Activated effector memory CD4-positive, alpha-beta T cell treated with Interleukin-2 at 50 U/mL for 16 hours (primary cell): ENCODE measurements at places on chromosomes 2 and 18.

DNA sequence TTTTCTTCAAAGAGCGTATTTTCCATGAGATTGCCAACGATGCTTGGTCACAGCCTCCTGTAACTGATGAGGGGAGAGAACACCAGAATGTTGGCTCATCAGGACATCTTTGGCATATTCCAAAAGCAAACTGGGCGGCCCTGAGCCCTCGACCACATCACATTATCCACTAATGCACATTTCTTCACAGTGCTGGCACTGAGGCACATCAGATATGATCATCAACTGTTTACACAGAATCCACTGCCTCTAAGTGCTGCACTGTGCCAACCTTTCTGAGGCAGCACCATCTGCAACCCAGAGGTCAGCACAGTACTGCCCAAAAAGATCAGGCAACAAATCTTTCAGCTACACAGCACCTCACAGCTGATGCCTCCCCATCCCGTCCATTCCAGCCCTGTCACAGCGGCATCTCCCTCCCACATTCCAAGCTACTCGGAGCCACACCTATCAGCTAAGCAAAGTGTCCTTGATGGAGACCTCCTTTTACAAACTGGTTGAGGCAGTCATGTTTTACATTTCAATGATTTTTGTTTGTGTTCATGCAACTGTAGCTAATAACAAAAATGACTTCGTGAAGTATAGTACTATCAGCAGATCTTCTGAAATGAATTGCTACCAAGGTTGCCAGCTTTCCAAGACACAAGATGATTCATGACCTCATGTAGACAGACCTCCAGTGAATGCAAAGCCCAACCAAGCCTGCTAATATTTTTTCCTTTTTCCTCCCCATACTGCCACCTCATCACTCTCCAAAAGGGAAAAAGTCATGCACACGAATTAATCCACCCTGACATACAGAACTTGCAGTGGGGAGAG, 32.3 kb downstream of the MYO5B start:
- no peak for DNase-seq

DNA sequence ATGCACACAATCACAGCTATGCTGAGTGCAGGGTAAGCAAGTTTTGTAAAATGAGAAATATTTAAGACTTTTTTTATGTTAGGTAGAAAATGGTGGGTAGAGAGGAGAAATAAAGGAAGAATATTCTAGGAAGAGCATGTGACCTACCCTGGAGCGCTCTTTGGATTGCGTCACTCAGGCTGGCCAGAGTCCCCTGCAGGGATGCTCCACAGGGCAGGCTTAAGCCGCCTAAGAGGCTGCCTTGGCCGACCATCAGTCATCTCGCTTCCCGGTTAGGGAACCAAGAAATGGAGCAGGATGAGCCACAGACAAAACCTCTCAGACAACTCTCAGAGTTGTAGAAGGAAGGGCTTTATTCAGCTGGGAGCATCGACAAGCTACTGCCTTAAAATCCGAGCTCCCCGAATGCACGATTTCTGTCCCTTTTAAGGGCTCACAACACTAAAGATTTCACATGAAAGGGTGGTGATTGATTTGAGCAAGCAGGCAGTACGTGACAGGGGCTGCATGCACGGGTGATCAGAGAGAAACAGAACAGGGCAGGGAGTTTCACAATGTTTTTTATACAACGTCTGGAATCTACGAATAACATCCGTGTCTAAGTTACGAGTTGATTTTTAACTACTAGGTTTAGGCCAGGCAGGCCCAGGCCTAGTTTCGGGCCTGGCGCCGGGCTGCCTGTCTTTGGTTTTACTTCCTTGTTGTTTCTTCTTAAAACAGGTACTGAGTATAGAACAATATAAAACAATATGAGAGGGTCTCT, 1072.0 kb downstream of the CBLN2 start:
- no peak for DNase-seq

DNA sequence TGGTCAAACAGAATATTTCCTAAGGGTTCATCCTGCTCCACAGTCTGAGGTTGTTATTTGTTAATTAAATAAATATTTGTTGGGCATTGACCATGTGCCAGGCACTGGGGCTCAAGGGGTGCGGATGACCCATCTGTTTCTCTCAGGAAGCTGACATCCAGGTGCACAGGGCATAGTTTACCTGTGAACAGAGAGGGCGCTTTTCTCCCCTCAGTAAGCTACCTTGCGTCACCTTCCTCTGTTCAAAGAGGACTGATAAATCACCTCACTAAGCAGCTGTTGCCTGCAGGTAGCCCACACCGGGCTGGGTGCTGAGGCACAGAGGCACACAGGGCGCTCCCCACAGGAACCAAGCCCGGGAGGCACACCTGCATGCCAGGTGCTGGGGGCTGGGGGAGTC, 41.6 kb downstream of the SH3RF3 start:
- DNase-seq, result no peak

DNA sequence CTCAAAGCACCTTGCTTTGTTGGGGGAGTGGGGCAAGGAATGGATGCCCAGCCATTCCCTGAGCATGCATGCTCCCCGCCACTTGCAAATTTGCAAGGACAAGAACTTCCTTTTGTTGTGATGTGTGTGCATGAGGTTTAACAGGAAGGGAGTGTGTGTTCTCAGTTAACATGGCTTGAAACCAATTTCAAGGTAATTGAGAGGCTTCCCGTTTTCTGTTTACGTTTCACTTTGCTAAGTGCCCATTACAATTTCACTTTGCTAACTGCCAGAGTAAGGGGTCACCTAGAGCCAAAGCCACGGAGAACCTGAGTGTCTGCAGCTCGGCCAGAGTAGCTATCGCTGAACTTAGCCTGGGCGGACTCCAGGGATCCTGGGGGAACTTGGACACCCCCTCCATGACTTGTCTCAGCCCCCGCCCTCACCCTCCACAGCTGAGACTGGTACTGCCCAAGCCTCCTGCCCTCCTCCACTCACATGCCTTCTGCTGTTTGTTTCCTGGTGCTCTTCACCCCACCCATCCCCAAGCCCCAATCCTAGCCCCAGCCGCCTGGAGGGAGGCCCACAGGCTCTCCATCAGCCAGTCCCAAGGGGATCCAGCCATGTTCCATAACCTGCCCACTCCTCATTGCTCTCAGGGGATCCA, 53.6 kb upstream of the LAPTM4A start:
- DNase-seq, result no peak

DNA sequence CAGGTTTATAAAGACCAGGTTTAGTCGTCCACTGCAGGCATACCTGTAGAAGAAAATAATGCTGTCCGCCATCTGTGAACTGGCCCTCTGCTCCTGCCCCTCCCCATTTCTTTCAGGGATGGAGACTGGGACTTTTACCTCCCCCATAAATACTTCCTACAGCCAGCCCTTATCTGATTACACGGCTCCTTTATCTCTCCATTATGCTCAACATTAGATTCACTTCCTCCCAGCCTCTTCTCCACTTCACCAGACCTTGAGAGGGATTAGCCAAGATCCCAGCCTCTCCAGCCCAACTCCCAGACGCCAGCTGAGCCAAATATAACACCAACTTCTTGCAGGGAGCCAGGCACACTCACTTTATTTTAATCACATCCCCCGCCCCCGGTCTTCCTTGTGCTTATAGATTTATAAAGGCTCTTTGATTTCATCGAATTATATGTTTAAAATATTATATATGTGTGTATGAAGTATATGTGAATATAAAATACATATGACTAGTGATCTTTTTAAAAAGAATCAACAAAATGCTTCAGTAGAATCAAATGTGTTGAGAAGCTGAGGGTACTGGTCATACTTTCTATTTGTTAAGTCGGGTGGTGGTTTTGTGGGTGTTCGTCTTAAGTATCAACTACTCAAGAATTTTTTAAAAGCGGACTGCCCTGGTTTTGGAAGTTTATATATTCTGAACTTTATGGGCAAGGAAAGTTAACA, 81.0 kb downstream of the SPRED2 start:
- DNase-seq, result no peak

DNA sequence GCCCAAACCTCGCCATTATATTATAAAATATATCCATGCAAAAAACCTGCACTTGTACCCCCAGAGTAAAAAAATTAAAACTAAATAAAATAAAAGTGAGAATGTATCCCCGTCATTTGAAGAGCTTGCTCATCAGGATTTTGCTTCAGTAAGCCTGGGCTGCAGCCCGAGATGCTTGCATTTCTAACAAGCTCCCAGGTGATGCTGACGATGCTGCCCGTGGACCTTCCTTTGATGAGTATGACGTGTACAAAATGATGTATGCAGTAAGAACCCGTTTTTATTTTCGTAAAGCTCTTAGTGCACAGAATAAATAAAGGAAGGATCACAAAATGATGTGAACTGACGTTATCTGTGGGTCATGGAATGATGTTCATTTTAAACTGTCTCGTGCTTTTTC, 63.5 kb downstream of the CRACDL start:
- no peak for DNase-seq

DNA sequence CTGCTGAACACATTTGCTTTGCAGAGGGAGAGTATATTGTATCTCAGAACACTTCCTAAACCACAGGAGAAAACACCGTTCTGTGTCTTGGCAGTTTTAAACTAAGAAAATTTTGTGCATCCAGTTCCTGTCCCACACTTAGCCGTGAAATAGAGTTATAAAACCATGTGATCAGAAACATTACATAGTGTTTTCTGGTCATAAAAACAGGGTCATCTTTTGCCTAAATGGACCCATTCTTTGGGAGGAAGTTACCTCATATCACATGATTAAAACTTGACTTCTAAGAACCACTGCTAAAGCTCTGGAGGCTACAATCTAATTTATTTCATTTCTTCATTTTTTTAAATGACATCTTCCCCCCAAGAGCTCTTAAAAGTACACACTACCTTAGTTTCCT, 138.7 kb downstream of the PAX3 start:
- DNase-seq, result no peak

DNA sequence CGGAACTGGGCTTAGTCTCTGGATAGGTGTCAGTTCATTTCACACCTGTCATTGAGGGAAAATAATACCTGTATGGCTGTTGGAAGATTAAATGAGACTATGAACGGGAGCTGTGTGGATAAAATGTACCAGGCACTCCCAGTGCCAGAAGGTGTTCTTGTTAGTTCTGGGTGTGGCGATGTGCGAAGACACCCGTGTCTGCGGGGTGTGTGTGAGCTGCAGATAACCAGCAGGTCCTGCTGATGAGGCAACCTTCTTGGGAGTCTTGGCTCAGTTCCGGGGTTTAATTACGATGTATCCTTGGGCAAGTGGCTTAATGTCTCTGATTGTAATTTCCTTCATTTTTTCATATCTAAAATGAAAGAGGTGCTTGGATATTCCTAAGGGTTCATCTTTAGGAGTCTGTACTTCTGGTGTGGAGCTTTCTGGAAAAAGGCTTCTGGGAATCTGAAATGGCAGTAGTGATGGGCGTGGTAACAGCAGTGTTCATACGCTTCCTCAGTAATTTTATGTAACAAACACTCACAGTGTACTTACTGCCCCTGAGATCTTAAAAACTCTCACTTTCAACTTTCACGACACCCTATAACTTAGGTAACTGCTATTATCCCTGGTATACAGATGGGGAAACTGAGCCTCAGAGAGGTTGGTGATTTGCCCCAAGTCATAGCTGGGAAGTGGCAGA, 35.0 kb downstream of the NEDD4L start:
- DNase-seq, result no peak

DNA sequence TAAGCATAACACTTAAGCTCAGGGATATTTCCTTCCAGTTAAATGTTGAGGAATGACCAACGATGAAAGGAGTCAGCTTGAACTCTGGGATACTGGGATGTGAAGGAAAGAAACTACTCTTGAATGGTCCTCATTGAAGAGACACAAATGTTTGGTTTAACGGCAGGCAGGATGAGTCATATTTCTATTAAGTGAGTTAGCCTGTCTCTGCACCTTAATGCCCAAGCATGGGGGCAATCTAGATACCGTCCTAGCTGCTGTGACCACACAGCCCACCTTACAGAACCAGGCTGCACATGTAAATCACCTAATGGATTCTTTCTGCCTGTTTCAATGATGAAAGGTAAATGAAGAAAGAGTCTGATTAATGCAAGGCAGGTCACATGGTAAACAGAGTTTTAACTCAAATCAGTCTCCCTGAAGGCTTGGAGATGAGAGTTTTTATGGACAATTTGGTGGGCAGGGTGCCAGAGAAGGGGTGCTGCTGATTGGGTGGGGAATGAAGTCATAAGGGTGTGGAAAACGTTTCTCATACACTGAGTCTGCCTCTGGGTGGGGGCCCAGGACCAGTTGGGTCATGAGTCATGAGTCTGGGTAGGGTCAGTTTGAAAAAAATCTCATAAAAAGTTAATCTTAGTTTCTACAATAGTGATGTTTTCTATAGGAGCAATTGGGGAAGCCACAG, 144.6 kb upstream of the MMADHC start:
- DNase-seq, result no peak

DNA sequence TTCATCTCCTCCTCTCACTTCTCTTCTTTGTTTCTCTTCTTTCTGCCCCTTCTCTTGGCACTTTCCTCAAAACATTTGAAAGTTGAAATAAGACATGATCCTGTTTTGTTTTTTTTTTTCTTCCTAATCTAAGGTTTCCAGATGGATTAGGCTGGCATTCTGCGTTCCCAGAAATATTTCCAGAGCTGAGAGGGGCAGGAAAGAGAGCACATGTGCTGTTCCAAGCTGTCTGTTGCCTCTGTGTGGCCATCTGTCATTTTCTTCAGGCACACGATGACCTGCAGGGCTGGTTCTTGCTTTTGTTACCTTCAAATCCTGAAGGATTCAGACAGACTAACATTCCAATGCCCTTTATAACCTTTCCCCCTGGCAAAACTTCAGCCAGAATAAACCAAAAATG, 142.9 kb downstream of the RNF144A start:
- no peak for DNase-seq

DNA sequence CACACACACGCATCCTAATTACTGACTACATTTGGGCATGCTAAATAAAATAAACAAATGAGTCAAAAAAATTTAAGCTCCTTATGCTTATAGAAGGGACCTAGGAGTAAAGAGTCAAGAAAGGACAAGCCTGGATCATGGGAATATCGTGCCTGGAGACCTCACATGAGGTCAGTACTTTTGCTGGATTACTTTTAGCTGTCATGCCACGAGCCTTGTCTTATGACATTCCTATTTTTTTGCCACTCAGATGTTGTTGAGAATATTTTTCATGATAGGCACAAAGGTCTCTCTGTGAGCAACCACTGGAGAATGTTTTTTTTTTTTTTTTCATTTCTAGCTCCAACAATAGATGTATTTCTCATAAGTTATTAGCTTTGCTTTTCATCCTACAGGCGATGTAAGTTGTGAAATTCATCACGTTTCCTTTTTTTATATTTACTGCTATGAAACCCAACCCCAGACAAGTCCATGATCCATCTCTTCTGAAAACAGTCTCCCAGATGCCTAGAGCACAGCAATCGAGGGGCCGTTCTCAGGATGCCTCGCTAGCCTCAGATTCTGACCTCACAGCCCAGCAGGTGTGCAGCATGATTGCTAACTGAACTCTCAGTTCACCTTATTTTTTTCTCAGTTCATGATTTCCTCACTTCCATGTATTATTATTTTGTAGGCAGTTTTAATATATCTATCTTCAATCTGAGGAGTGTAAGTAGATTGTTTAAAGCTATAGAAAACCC, 464.5 kb downstream of the IRS1 start:
- no peak for DNase-seq

- DNase-seq, result no peak
These were observed 743 bp downstream of the HADHA start for GRCh38 chr2:26243470-26244308.

GRCh38 chr18:31965316-31965970, 22.5 kb upstream of the TRAPPC8 start:
- no peak for DNase-seq
